ENCODE measurements at places on chromosomes 7 and 10.

DNA sequence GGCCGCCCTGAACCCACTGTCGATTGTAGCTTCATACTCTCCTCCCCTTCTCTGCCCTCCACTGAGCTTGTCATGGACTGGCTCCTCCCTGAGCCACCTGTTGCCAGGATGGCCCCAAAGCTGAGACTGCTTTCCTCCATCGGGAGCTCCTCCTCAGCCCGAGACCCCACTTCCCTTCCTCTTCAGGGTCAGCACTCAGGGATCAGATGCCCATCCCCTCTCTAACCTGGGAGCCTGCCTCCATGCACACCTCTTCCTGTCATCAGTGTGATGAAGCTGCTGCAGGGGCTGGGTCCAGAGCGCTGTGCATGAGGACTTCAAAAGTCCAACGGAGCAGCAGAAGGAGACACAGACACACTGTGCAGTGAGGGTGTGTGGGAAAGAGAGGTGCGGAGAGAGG is 201.1 kb downstream of the WDR37 start:
- no peak for DNase-seq

DNA sequence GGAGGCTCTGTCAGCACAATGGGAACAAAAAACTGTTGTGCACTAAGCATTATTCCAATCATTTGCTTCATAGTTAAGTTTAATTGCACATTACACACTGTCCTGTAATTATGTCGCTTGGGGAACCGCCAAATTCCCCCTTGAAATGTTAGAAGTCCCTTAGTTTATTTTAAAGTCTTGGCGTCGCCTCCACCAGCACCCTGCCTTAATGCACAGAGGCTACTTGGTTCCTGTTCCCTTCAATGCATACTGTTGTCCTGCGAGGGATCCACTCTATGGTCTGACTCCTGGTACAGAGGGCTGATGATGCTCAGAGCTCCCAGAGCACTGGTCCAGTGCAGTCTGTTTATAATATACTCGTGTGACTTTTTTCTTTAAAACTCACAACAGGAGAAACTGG is 330.7 kb downstream of the ELMO1 start:
- no peak for DNase-seq

DNA sequence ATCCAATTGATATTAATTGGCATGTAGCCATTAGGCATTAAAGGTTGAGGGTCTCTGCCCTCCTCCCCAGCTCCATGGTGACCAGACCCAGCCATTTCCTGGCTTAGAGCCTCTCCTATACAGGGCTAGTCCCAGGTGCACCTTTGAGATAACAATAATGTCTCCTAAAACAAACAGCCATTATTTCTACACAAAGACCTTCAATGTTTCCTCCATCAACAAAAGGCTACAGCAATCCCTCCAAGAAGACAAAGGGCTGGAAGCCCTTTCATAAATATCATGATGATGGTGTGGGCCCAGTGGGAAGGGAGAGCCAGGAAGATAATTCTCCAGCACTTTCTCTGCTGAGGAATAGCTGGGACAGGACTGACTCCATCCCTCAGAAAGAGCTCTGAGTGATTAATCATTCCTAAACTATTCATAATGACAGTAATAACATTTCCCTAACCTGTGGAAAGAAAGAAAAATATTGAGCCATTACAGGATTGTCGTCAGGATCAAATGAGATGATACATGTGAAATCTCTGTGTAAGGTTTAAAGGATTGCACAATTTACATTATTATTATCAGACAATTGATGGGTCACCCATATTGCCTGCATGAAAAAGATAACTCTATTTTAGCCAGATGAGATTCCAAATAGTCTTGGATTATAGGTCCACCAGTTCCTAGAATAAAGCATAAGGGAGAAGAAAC is 10.2 kb downstream of the PKD2L1 start:
- no peak for DNase-seq

GRCh38 chr10:80275756-80276155 is 13.7 kb downstream of the MAT1A start:
- DNase-seq, result no peak

GRCh38 chr10:54869022-54869421 is 68.0 kb upstream of the PCDH15 start:
- DNase-seq, result no peak

- DNase-seq, result no peak
These were observed 224.1 kb downstream of the FGFR2 start for GRCh38 chr10:121374121-121374520.

- DNase-seq, result no peak
These were observed 36.8 kb downstream of the WIPF3 start for GRCh38 chr7:29843093-29843492.

DNA sequence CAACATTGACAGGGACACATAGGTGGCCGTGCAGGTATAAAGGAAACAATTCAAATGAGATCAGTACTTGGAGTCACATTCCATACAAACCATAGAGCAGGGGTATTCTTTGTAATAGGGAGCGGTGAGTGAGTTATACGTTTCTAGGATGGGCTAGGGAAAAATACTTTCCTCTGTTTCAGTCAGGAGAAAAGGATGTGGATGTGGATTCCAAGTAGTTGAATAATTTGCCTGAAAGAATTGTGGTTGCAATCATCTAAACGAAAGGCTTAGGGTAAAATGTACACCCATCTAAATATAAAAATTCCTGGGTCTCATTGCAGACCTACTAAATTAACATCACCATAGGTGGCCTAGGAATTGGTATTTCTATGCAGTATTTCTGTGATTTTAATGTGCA is 270.7 kb upstream of the IGFBP3 start:
- DNase-seq, result no peak

GRCh38 chr7:44981035-44981706 is 2.4 kb upstream of the MYO1G start:
- DNase-seq, result no peak

DNA sequence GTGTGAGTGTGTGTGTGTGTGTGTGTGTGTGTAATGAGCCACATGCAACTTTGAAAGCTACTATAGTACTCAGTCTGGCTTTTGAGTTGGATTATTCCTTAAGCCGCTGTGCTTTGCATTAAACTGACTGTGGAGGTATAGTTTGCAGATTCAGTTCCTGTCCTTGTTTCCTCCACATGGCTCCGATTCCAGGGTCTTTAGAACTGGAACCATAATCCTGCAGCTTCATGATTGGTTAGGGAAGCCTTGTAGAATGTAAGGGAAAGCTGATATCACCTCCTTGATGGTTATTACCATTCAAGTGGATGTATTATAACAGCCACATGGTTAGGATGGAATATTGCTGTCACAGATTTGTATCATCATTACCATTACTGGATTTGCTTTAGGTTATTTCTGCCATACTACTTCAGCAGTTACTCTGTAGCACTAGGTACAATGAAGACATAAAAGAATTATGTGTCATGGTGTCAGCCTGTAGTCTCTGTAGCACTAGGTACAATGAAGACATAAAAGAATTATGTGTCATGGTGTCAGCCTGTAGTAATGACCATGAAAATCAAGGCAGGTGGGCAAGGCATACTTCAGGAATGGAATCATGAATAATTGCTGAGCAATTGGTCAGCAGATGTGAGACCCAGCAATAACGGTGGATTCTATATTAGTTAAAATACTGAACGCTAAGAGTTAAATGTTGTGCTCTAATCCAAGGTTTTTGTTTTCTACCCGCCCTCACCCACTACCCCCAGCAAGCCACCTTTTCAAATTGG is 275.1 kb upstream of the FZD1 start:
- DNase-seq, result no peak

All from muscle of arm (tissue), 14 donors.